Naive thymus-derived CD4-positive, alpha-beta T cell (primary cell): ENCODE measurements at places on chromosomes 12 and 14. TPM values are rescaled to one million over a fixed set of nuclear protein-coding genes. Genes with fewer than 3 reads are reported as not detected.

GRCh38 chr14:26286913-26287205, 311.0 kb downstream of the NOVA1 start:
- no peaks in the 10 kb centered on the region for H3K4me1 ChIP-seq
- no peak overlapping the region for H3K4me3 ChIP-seq
- H3K27me3 ChIP-seq, result no peaks in the 10 kb centered on the region

- H3K4me3 ChIP-seq, result peak within 1 kb of the TSS; percentile 22
- H3K4me1 ChIP-seq, result no peaks in the 10 kb centered on the region
- DNase-seq, result peak; percentile 34
- H3K27me3 ChIP-seq, result peaks cover 6% of the 10 kb centered on the region
- H3K36me3 ChIP-seq, result no peaks in the 10 kb centered on the region
These were observed at the start of gene WIF1 for GRCh38 chr12:65121049-65121955. WIF1 (minus strand) TSS chr12:65121305; CDS start chr12:65121191, 114 bp downstream.

GRCh38 chr12:95271465-95271864, 53.9 kb downstream of the VEZT start:
- DNase-seq, result no peak
- no peaks in the 10 kb centered on the region for H3K4me1 ChIP-seq
- H3K27ac ChIP-seq, result no peak overlapping the region
- H3K27me3 ChIP-seq, result no peaks in the 10 kb centered on the region

Gene GATC
- total RNA-seq, result 30.6 and 31.0 TPM in 2 replicates

Gene FAM186B
- total RNA-seq, result 1.1 TPM

GRCh38 chr12:29041621-29042020, 107.5 kb upstream of the FAR2 start:
- no peaks in the 10 kb centered on the region for H3K36me3 ChIP-seq
- no peak overlapping the region for H3K4me3 ChIP-seq
- no peaks in the 10 kb centered on the region for H3K27me3 ChIP-seq
- H3K27ac ChIP-seq, result no peak overlapping the region
- DNase-seq, result no peak
- H3K4me1 ChIP-seq, result no peaks in the 10 kb centered on the region

Gene AGAP2
- 33.9 TPM for total RNA-seq

Gene EML1
- 0.69 TPM in 1 of 2 replicates, not detected in the other for total RNA-seq

Gene SDSL
- total RNA-seq, result 2.2 TPM

- H3K4me3 ChIP-seq, result no peak overlapping the region
- H3K4me1 ChIP-seq, result no peaks in the 10 kb centered on the region
- H3K36me3 ChIP-seq, result no peaks in the 10 kb centered on the region
These were observed 23.6 kb downstream of the TRHDE start for GRCh38 chr12:72295744-72296143.

GRCh38 chr12:104626069-104626837, 169.5 kb downstream of the CHST11 start:
- no peak overlapping the region for H3K27ac ChIP-seq
- H3K4me1 ChIP-seq, result no peaks in the 10 kb centered on the region
- H3K27me3 ChIP-seq, result no peaks in the 10 kb centered on the region
- DNase-seq, result no peak

- peak overlapping the region; percentile 6 for H3K4me3 ChIP-seq
- no peaks in the 10 kb centered on the region for H3K36me3 ChIP-seq
- DNase-seq, result no peak
- no peaks in the 10 kb centered on the region for H3K27me3 ChIP-seq
These were observed 30.3 kb downstream of the ZNF605 start for GRCh38 chr12:132925597-132926414.

DNA sequence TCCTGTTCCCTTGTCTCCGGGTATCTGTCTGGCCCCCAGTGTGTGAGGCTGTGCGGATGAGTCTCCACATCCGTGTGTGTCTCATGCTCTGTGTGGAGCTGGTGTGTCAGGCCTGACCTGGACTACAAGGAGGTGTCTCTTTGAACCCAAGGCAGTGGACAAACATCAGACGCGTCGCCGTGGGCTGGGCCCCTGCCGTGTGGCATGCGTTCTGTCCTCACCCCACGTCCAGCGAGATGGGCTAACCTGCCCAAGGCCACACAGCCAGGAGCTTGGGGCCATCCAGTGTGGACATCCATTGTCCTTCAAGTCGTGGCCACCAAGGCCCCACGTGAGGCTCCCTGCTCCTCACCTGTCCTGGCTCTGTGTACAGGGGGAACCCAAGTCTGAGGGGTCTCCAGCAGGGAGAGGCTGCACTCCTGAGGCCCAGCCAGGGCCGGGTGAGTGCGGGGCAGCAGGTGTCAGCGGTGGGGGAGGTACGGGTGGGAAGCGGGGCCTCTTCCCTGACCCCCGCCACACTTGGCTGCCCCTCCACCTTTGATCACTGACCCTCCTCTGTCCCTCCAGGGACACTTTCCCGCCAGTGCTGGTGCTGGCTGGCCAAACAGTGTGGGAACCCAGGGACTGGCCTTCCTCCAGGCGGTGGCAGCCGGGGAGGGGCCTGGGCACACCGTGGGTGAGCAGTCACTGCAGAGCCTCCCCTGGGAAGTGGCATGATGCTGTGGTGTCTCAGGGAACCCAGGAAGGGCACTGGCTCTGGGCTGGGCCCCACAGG, 48.5 kb downstream of the CYP46A1 start:
- H3K4me3 ChIP-seq, result no peak overlapping the region
- H3K36me3 ChIP-seq, result no peaks in the 10 kb centered on the region
- DNase-seq, result no peak
- H3K27ac ChIP-seq, result no peak overlapping the region

Gene GABARAPL1
- 103 TPM for total RNA-seq

Gene KLRD1
- total RNA-seq, result 82.5 TPM

- DNase-seq, result peak; percentile 83
- H3K27ac ChIP-seq, result peak within 1 kb of the TSS; percentile 94
- peaks cover 50% of the 10 kb centered on the region for H3K4me1 ChIP-seq
- peak within 1 kb of the TSS; percentile 95 for H3K4me3 ChIP-seq
- H3K27me3 ChIP-seq, result no peaks in the 10 kb centered on the region
These were observed at the start of gene ARHGAP9 for GRCh38 chr12:57479376-57480115. ARHGAP9 (minus strand) TSS chr12:57479866; CDS start chr12:57479406, 460 bp downstream.
